ENCODE measurements at places on chromosomes 13 and 19.

DNA sequence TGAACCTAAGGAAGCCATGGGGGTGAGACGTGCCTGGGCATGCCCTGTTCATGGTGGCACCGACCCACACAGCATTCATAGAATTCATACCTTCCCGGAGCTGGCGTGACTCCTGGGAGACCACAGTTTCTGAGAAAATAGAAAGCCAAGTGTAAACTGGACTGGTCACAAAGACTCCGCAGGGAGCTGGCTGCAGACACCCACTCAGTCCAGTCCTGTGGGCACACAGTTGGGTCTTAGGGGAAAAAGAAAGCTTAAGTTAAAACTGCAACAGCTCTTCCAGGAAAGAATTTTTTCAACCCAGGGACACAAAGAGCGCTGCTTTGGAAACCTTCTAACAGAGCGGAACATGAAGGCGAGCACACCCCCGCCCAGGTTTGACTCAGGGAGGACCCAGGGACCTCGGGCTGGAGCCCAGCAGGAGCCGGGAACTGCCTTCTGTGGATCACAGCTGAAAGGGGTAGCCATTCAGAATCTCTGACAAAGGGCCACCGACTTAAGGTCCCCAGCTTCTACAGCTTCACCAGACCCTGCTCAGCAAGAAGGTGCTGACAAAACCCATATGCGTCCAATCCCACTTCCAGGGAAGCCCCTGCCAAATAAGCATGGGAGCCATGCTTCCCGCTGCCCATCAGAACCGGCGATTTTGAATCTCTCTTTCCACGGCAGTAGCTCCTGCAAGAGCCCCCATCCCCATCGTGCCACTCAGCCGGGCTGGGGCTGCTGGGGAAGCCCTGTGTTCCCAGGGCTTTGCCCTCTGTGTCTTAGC is 183.7 kb downstream of the COL4A1 start:
- no peak for DNase-seq

DNA sequence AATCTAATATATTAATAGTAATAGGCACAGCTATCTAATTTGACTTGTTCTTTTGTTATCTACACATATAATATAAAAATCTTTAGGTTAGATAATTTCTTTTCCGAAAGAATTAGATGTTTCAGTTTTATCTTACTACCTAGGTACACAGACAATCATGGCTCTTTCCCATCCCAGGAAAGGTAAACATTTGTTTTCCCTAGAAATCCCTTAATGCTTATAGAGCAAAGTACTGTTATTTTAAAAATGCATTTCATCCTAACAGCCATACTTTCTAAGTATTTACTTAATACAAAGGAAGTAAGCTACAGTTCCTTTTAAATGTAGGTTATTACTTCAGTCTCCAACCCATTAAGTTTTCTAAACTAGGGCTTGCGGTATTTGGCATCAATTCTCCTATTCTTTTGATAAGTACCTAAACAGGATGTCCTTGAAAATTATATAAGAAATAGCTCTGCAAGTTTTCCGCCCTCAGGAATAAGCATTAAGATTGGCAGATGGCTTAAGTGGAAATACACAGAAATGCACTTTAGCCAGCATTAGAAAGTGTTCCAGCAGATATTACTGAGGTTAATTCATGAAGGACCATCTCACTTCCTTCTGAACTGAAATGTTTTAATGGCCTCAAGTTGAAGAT is 616.2 kb upstream of the SPRY2 start:
- no peak for DNase-seq

- DNase-seq, result no peak
Measured at GRCh38 chr13:98974053-98974452, 3.8 kb downstream of the DOCK9 start.

DNA sequence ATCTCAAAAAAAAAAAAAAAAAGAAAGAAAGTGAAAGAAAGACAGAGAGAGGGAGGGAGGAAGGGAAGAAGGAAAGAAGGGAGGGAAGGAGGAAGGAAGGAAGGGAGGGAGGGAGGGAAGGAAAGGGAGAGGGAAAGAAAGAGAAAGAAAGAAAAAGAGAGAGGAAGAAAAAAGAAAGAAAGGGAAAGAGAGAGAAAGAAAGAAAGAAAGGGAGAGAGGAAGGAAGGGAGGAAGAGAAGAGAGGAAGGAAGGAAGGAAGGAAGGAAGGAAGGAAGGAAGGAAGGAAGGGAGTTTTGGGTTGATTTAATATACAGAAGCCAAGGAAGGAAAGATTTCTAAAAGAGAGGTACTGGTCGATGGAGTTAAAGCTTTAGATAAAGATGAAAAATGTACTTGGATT is 28.8 kb downstream of the DEDD2 start:
- no peak for DNase-seq

- no peak for DNase-seq
Measured at GRCh38 chr19:49761625-49762311, 1.3 kb downstream of the TSKS start.

DNA sequence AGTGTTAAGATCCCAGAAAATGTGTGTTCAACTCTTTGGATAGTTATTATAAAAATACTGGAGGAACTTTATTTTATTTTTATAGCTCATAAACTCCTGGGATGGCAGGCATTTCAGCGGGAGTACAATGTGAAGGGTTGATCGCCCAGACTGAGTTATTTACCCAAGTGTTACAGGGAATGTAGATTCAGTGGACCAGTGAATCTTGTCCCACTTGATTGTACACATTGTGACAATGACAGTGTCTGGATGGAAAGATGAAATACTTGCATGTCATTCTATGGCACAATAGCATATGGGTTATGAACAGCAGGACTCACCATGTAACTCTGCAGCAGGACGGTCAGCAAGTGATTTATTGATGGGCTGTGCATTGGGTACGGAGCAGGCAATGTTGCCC is 20.3 kb downstream of the OLFM4 start:
- DNase-seq, result no peak

DNA sequence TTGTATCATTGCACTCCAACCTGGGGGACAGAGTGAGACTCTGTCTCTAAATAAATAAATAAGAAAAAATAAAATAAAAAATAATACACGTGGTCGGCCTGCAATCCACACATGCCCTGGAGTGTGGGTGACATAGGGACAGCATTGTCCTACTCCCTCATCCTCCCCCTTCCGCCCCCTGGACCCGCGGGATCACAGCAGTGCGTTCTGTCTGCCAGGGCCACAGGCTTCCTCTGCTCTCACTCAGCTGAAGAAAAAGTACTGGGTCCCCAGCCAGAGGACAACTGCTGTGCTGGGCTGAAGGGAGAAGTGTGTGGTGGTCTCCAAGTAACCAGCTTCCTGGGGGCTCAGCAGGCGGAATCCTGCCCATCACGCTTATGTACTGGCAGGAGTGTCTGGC is 6.3 kb downstream of the BCAT2 start:
- DNase-seq, result no peak

DNA sequence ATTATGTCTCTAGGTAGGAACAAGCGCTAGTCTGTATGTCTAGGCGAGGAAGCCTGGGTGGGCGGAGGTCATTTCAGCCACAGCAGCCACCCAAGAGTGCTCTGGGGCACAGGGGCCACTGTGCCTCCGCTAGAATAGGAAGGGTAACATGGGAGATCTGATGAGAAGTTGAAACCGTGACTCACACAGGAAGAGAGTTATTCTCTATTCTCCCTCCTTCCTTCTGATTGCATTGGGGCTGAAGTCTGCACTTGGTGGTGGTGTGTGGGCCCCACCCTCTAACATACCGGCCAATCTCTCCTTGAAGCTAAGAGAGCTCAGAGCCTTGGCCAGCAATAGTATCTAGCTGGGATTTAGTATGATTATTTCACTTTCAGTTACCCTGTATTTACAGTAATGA is 20.3 kb upstream of the GGACT start:
- DNase-seq, result no peak

DNA sequence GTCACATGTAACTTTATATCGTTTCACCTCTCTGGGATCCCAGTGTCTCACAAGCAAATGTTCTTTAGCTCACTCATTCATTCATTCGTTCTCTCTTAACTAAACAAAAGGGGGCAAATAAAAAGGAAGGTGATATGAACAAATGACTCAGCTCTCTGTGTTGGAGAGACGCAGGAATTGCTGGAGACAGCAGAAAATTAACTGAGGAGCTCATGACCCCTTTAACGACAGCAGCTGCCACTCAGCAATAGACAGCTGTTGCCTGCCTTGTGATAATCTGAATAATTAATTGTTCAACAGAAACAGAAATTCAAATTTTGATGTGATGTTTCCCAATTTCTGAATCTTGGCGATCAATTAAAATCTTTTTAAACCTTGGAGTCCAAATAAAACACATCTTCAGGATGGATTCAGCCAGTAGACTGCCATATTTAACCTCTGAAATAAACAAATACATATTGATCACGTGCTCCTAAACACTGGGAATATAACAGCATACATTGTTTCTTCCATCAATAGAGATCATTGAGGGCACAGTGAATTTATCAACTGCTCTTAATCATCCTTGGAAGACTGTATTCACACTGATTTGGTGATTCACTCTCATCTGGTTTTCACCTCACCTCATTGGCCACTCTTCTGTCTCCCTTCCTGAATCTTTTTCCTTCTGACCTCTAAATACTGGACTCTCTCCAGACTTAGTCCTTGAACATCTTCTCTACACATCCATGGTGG is 63.3 kb downstream of the MBNL2 start:
- DNase-seq, result no peak

- no peak for DNase-seq
Measured at GRCh38 chr13:110119935-110120905, 186.7 kb downstream of the COL4A1 start.

DNA sequence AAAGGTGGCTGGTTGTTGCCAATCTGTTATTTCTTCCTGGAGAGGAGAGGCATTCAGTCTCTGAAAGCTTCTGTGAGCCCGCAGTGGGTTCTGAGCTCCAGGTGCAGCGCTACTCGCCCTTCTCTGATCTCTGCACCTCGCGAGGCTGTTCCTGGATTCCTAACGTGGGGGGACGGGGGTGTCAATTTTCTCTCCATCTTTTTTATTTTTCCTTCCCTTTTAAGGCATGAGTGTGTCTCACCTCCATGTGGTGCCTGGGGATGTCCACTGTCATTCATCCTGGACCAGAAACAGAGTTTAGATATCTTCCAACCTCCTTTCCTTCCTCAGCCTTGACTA is 626 bp downstream of the ZNF233 start:
- no peak for DNase-seq

- peak; percentile 38 for DNase-seq
Measured at GRCh38 chr19:42325896-42326771, 699 bp downstream of the MEGF8 start.

DNA sequence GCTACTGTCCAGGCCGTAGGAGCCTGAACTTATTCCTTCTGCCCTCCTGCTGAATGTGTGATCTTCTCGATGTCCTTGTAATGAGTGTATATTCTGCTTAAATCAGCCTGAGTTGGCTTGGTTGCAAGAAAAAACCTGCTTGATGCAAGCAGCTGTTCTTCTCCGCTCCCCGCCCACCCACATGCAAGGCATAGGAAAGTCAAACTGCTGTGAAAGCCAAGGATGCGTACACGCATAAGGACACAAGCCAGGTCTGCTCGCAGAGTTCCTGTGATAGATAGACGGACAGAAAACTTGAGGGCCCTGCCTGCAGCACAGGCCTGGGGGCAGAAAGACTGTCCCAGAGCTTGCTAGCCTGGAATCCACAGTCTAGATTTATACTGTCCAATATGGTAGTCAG is 101.1 kb downstream of the DNAJC15 start:
- DNase-seq, result no peak

GRCh38 chr13:28384789-28385188 is 110.1 kb downstream of the FLT1 start:
- DNase-seq, result no peak

DNA sequence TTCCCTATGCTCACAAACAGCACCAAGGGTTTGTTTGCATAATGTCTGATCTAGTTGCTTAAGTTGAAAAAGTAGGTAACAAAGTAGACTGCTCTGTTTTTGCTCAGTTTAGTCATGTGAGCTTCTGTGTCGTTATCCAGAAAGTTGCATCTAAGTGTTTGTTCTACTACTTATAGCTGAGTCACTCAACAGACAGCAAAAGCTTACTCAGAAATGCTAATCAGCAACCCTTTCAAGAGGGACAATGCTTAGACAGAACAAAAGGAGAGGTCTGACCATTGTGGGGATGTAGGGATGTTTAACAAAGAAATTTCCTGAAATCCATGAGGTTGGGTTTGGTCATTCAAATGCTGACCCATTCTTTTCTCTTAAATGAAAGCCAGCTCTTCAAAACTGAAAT is 106.4 kb downstream of the ATP8A2 start:
- no peak for DNase-seq

DNA sequence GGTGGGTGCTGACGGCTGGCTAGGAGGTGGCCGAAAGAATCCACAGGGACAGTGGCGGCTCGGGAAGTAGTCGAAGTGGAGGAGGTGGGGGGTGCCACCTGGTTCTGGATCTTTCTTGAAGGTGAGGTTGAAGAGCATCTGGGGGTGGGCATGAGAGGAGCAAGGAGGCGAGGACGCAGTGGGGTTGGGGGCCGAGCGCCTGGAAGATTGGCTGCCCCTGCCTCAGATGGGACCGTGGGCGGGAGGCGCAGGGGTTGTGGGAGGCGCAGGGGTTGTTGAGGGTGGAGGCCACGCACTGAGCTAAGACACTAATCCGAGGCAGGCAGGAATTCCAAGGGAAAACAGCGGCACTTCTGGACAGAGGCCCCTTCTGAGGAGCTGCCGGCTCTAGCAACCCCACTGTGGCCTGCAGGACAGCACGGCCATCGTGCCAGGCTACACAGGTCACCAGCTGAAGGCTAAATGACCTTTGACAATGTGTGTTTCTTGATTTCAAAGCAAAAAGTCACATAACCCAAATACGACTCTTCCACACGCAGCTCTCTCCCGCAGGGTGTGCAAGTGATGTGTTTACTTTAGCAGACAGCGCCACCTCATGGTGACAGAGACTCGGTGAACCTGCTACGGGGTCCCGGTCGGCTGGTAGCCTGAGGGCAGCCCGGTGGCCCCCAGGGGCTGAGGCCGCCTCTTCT is 44.1 kb upstream of the RANBP3 start:
- peak; percentile 75 for DNase-seq

DNA sequence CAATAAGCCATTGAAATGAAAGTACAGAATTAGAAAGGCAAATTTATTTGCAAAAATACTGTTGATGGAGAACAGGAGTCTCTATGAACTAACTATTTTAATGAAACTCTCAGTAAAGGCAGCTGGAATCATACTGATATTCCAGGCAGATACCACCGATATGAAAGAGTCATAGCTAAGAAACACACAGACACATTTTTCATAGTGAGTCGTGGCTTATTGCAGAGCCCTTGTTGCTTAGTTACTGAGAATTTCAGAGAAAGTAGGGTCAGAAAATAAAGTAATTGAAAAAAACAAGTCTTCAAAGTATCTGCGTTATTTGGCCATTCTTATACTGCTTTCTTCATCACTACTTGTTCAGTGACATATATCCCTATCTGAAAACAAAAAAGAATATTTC is 1890.9 kb downstream of the PCDH9 start:
- DNase-seq, result no peak

- DNase-seq, result no peak
Measured at GRCh38 chr13:99214232-99214631, 13.6 kb downstream of the UBAC2 start.

- no peak for DNase-seq
Measured at GRCh38 chr19:17775991-17776803, 18.7 kb upstream of the B3GNT3 start.

- no peak for DNase-seq
Measured at GRCh38 chr13:74201530-74201929, 67.3 kb upstream of the KLF12 start.

GRCh38 chr13:34139660-34140227 is 321.8 kb downstream of the RFC3 start:
- no peak for DNase-seq

Measured in activated CD4-positive, CD25-positive, alpha-beta regulatory T cell treated with anti-CD3 and anti-CD28 coated beads, Interleukin-2, amount 50 U/mL, for 72 hours (primary cell).